Bronchial epithelial cell (primary cell): ENCODE measurements at places on chromosomes 1 and 21. TPM values are rescaled to one million over a fixed set of nuclear protein-coding genes. Genes with fewer than 3 reads are reported as not detected.

CD48 gene
- not detected in 2 replicates for total RNA-seq

S100A3 gene
- 2.3 and 26.6 TPM in 2 replicates for total RNA-seq

ZNF684 gene
- 1.3 and 1.7 TPM in 2 replicates for total RNA-seq

BATF3 gene
- 0.26 TPM in 1 of 2 replicates, not detected in the other for total RNA-seq

ANGPTL7 gene
- not detected in 2 replicates for total RNA-seq

C1orf87 gene
- total RNA-seq = not detected in 2 replicates

PRRC2C gene
- 38.2 and 54.9 TPM in 2 replicates for total RNA-seq

FCRLB gene
- 0.26 and 1.0 TPM in 2 replicates for total RNA-seq

LGR6 gene
- under 0.01 TPM in 1 of 2 replicates, not detected in the other for total RNA-seq

C1orf35 gene
- 16.1 and 17.1 TPM in 2 replicates for total RNA-seq

TRPM2 gene
- under 0.01 TPM in 1 of 2 replicates, not detected in the other for total RNA-seq

GRHL3 gene
- 20.5 and 49.8 TPM in 2 replicates for total RNA-seq

ID3 gene
- total RNA-seq = 36.5 and 47.4 TPM in 2 replicates

DUSP12 gene
- 45.6 and 61.9 TPM in 2 replicates for total RNA-seq

VWA5B1 gene
- total RNA-seq = not detected in 2 replicates

KCNJ15 gene
- 0.38 and 2.1 TPM in 2 replicates for total RNA-seq

CTSE gene
- not detected in 2 replicates for total RNA-seq

PDZK1IP1 gene
- total RNA-seq = 0.26 and 1.9 TPM in 2 replicates

GJA8 gene
- not detected in 2 replicates for total RNA-seq

NUDT4B gene
- total RNA-seq = 2.6 and 13.6 TPM in 2 replicates

AGT gene
- under 0.01 TPM in 1 of 2 replicates, not detected in the other for total RNA-seq

MROH9 gene
- total RNA-seq = not detected in 2 replicates

SAMSN1 gene
- total RNA-seq = under 0.01 TPM in 1 of 2 replicates, not detected in the other

COQ8A gene
- 2.3 and 6.1 TPM in 2 replicates for total RNA-seq

KLHDC9 gene
- 1.3 and 5.0 TPM in 2 replicates for total RNA-seq

NCMAP gene
- total RNA-seq = 0.13 TPM in 1 of 2 replicates, not detected in the other

OR2T2 gene
- not detected in 2 replicates for total RNA-seq

MRPS15 gene
- 64.5 and 81.0 TPM in 2 replicates for total RNA-seq

SEC22B gene
- total RNA-seq = 20.0 and 24.6 TPM in 2 replicates

RGS18 gene
- total RNA-seq = under 0.01 TPM in 1 of 2 replicates, not detected in the other

PTCH2 gene
- total RNA-seq = under 0.01 TPM in 1 of 2 replicates, not detected in the other

ASAP3 gene
- 1.8 and 21.4 TPM in 2 replicates for total RNA-seq

CYP4X1 gene
- total RNA-seq = under 0.01 and 0.13 TPM in 2 replicates

TMEM81 gene
- 1.6 and 1.7 TPM in 2 replicates for total RNA-seq

GBP5 gene
- 0.26 and 0.77 TPM in 2 replicates for total RNA-seq

OR10J1 gene
- total RNA-seq = not detected in 2 replicates

AVPR1B gene
- total RNA-seq = not detected in 2 replicates

CFAP74 gene
- not detected in 2 replicates for total RNA-seq

APCS gene
- total RNA-seq = not detected in 2 replicates

SPRTN gene
- 14.2 and 14.5 TPM in 2 replicates for total RNA-seq

WDTC1 gene
- total RNA-seq = 13.4 and 16.5 TPM in 2 replicates

LYSMD1 gene
- 5.0 and 8.6 TPM in 2 replicates for total RNA-seq

PSMD4 gene
- 259 and 280 TPM in 2 replicates for total RNA-seq

MLLT11 gene
- total RNA-seq = 0.79 and 4.4 TPM in 2 replicates

KIF14 gene
- 0.51 and 0.79 TPM in 2 replicates for total RNA-seq

FCER1G gene
- total RNA-seq = 0.26 TPM in 2 replicates
